ENCODE measurements at places on chromosomes 7 and 10. TPM values are rescaled to one million over a fixed set of nuclear protein-coding genes. Genes with fewer than 3 reads are reported as not detected.

DNA sequence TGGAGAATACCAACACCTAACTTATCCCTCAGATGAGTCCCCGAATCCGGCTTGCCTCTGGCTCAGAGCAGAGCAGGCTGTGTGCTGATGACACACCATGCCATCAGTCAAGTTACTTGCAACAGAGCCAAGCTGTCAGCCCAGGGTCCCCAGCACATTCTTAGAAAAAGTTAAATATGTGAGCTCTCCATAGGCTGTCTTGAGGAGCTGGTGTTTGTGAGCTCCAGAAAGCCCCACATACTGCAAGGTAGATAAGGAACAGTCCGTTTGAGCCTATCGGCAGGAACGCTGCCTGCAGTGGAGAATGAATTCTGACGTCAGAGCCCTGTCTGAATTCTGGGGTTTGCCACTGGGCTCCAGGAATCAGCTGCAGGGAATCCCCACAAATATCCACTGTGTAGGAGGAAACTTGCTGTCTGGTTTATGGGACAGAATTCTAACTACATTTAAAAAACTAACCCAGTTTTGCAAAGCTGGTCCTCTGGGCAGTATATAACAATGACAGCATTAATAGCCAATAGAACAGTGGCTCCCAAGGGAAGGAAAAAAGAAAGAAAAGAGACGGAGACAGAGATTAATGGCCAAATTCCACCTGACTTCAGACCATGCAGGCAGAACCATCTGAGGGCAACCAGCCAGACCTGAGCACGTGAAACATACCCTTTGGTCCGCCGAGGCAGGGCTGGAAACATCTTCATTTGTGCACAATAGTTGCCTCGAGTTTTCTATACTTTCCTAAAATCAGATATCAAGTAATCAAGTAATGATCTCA, 3.6 kb downstream of the SFXN4 start:
- peaks cover 37% of the 10 kb centered on the region for H3K4me1 ChIP-seq
- no peak for DNase-seq
- H3K27me3 ChIP-seq = no peaks in the 10 kb centered on the region
- peaks cover 48% of the 10 kb centered on the region for H3K36me3 ChIP-seq
- H3K4me3 ChIP-seq = no peak overlapping the region

GRCh38 chr10:31604646-31605170, 285.7 kb downstream of the ZEB1 start:
- peaks cover 2% of the 10 kb centered on the region for H3K27me3 ChIP-seq
- no peaks in the 10 kb centered on the region for H3K36me3 ChIP-seq
- no peak overlapping the region for H3K27ac ChIP-seq
- DNase-seq = no peak
- peaks cover 29% of the 10 kb centered on the region for H3K4me1 ChIP-seq

DNA sequence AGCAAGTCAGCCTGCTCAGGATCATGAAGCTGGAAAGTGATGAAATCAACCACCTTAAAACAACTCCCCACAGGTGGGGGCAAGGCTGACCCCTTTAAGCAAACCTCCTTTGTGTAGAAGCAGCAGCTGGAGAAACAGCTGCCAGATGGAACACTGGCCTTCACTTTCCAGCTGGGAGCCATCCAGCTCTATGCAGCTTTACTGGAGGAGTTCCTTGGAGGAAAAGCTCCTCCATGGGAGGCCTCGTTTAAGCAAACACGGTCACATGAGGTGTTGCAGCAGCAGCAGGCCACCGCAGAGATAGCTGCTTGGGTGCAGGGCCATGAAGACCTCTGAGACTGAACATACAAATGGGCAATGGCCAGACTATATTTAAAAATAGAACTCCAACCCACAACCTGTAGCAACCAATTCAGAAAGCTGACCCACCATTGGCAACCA, 13.0 kb upstream of the DLG5 start:
- no peak overlapping the region for H3K27ac ChIP-seq
- peaks cover 4% of the 10 kb centered on the region for H3K4me1 ChIP-seq
- DNase-seq = no peak
- no peak overlapping the region for H3K4me3 ChIP-seq
- no peaks in the 10 kb centered on the region for H3K36me3 ChIP-seq

The PITX3 gene
- total RNA-seq = 0.66 TPM

DNA sequence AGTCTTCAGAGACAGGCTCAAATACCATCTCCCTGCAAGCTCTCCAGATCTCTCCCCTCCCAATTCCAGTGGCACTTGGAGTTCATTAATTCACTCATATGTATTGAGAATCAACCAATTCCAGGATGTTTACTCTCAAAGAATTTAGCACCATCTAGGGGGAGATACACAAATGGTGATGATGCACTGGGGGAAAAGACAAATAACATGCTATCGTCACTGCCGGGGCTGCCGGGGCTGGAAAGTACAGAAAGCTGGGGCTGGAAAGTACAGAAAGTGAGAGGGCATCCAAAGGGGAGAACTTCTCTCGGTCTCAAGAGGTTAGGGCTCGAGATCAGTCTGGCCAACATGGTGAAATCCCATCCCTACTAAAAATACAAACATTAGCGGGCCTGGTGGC, 118.7 kb downstream of the MKX start:
- no peaks in the 10 kb centered on the region for H3K36me3 ChIP-seq
- H3K4me1 ChIP-seq = no peaks in the 10 kb centered on the region
- H3K4me3 ChIP-seq = no peak overlapping the region
- no peak for DNase-seq

- DNase-seq = no peak
- no peak overlapping the region for H3K27ac ChIP-seq
- no peaks in the 10 kb centered on the region for H3K36me3 ChIP-seq
- H3K27me3 ChIP-seq = no peaks in the 10 kb centered on the region
Observed at GRCh38 chr7:66283003-66283920, 78.1 kb downstream of the TPST1 start.

DNA sequence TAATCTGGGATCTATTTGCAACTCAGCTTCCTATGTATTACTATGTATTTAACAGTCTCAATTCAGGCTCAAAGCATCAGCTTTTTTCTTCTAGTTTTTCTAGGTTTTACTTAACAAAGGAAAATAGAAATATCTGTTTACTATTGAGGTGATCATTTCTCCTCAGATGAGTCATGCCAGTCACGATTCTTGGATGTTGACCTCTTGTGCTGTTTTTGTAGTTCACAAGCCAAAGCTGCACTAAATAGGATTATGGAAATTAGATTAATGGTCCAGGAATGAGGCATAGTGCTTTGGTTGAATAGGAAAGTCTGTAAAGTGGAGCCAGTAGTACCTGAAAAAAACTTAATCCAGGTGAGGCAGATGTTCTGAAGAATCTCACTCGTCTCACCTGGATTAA, 198.3 kb upstream of the KAT6B start:
- no peak overlapping the region for H3K27ac ChIP-seq
- H3K27me3 ChIP-seq = no peaks in the 10 kb centered on the region
- H3K4me3 ChIP-seq = no peak overlapping the region
- peaks cover 9% of the 10 kb centered on the region for H3K36me3 ChIP-seq

GRCh38 chr10:124966008-124966407, 24.1 kb downstream of the ZRANB1 start:
- no peak for DNase-seq
- H3K27me3 ChIP-seq = no peaks in the 10 kb centered on the region
- no peak overlapping the region for H3K27ac ChIP-seq
- H3K36me3 ChIP-seq = peaks cover 18% of the 10 kb centered on the region

DNA sequence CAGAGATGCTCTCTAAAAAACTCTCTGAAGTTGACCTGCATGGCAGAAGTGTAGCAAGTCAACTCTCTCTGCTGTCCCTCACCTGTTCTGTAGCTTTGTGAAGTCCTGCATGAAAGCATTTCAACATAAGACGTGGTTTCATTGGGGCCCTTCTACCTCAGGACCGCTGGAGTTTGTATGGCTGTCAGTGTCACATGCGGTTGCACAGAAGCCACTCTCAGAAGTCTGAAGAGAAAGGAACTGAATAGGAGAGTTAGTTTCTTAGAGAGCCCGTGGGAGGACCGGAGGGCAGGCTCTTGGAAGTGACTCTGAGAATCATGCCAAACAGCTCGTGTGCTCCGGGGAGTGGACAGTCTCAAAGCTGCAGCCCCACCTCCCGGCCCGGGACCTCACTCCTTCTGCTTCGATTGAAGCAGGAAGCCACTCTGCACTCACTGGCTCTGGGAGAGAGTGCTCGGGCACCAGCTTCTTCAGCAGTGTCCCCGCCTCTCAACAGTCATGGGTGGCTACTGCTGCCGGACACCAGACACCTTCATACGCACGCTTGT, 486.7 kb downstream of the SDK1 start:
- H3K36me3 ChIP-seq = no peaks in the 10 kb centered on the region
- H3K27ac ChIP-seq = no peak overlapping the region
- no peak overlapping the region for H3K4me3 ChIP-seq

GRCh38 chr10:114045136-114046086, 1.7 kb downstream of the ADRB1 start:
- H3K4me1 ChIP-seq = peaks cover 16% of the 10 kb centered on the region
- peaks cover 54% of the 10 kb centered on the region for H3K27me3 ChIP-seq
- peak; percentile 31 for DNase-seq
- no peaks in the 10 kb centered on the region for H3K36me3 ChIP-seq
- H3K4me3 ChIP-seq = peak overlapping the region; percentile 52
- no peak overlapping the region for H3K27ac ChIP-seq
